ENCODE measurements at places on chromosomes 1 and 21.

- peak; percentile 75 for DNase-seq
These were observed 32.8 kb downstream of the ELK4 start for GRCh38 chr1:205598841-205599668.

DNA sequence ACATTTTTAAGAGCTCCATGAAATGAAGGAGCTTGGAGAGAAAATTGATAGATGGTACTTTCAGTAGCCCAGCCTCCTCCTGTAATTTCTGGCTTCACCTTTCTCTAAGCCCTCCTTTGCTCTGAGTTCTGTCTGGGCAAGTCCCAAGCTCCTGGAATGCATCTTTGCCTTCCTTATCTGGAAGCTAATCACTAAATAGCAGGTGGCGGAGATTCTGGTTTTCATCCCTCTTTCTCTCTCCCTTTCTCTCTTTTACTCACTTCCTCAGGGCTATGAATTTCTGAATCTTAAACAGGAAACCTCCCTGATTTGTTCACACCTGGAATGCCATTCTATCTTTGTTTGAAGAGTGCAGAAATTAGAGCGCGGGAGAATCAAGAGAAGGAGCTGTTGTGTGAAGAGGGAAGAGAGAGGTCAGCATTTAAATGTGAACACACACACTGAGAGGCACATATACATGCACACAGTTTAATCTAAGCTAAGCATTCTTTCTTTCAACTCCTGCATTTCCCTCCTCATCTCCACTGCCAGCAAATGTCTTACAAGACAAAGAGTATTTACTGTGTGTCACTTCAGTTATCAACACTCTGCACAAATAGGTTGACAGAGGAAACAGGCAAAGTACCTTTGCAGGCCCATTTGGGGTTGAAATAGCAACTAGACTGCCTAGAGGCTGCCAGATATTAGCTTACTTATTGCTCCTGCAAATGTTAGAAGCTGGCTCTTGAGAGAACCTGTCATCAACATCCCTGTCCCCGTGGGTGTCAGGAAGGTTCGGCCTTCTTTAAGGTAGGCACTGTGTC, 199.4 kb upstream of the CAMK1G start:
- no peak for DNase-seq

DNA sequence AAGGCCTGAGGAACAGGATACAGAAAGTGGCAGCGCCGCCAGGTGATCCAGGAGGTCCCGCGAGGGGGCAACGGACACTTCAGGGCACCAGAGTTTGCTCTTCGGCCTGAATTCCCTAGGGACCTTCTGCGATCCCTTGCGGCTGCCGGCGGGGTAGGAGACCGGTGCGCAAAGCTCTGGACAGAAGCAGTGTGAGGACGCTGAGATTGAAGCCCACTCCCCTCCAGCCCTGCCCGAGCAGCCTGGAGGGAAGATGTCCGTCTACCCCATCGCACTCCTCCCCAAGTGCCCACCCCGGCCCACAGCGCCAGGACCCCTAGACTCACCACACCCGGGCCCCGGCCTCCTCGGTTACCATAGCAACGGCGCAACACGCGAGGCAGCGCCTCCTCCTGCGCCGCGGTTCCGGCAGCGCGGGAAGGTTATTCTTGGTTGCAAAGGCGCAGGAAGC, at the start of gene ANKRD45:
Gene ANKRD45, minus strand, starts transcription at position 361 of the 451 bp plus-strand sequence. CDS start 10,433 bp downstream, outside the sequence.
- DNase-seq: peak; percentile 94

DNA sequence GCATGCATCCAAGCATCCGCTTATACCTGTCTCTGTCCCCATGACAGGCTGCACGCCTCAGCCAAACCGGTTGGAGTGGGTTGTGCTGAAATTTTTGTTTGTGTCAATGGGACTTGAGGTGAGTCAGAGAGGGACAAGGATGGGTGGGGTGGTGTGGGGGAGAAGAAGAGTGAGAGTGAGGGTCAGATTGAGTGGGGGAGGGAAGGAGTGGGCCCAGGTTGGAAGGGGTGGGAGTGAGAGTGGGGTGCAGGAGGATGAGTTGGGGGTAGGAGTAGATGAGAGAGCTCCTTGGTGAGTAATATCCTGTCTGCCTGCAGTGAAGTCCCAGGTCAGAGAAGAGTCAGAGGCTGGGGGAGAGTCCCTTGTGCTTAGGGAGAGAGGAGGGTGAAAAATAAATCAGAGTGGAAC, 3.3 kb upstream of the NECTIN4 start:
- DNase-seq: no peak

GRCh38 chr1:66681686-66682085, 70.6 kb upstream of the DYNLT5 start:
- no peak for DNase-seq

DNA sequence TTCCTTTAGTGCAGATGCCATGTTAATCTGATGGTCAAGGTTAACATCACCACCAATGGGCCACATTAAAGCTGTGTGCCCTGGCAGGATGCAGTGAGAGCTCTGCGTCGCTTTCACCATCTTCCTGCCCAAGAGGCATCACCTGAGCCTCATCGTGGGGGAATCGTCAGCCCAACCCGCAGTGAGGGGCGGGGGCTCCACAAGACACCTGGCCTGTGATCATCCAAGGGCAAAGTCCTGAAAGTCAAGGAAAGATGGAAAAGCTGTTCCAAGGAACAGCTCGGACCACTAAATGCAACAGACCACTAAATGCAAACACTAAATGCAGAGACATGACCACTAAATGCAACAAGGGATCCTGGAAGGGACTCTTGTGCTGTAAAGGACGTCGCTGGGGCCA, 49.9 kb downstream of the WDR4 start:
- no peak for DNase-seq

- no peak for DNase-seq
These were observed 243.1 kb downstream of the CACNA1E start for GRCh38 chr1:181726320-181727012.

DNA sequence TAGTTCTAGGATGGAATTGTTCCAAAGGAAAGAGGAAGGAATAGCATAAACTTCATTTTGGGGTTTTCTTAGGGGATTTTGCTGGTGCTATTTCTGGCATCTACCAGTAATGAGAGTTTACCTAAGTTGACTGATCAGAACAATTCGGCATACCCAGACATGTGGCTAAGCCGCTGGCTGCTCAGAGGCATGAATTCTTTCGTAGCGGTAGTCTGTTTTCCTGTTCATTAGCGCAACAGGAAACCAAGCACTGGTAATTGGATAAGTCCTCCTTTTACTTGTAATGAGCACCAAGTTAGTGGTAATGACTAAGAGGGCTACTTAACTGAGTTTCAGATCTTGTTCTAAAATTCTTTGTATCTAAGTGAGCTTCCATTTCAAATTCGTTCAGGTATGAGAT, 38.6 kb downstream of the C21orf91 start:
- no peak for DNase-seq

GRCh38 chr1:13916530-13916929, 216.5 kb downstream of the PRDM2 start:
- DNase-seq: no peak

DNA sequence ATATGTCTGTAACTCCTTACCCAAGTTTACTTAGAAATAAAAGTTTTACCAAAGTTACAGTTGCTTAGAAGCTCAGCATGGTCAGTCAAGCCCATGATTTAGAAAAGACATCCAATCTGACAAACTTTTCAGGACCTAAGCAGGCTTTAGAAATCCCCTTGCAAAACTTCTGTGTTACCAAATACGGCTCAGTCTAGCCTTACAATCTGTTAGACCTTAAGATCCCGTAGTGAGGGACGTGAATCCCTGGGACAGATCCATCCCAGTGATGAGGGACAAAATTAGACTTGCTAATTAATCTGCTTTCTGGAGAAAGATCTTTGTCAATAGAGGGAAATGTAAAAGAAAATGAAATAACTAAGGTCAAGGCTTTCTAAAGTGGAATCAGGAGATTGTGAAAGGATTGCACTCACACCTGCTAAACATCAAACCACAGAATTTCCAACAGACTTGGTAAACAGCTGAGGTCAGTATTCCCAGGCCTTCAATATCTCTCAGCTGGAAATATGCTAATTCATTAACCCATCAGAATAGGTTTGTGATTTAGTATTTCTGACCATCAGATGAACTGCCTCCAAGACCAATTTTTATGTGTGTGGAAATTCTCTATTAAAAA, 375.3 kb downstream of the DUSP10 start:
- no peak for DNase-seq

DNA sequence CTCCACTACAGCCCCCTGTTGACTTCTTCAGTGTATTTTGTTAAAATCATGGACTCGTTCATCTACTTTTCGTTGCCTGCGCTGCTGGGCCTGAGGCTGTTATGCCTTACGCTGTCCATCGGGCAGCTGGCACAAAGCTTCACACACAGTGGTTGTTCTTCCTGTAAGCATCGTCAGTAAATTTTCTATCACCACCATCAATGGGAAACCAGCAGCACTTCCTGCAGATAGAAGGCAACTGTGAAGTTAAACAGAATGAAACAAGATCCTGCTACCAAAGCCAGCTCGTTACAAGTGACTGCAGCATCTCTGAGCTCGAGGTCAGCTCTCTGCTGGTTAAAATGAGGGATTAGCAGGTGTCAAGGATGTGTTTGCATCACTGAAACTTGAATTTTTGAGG, 21.9 kb upstream of the PADI6 start:
- DNase-seq: no peak

DNA sequence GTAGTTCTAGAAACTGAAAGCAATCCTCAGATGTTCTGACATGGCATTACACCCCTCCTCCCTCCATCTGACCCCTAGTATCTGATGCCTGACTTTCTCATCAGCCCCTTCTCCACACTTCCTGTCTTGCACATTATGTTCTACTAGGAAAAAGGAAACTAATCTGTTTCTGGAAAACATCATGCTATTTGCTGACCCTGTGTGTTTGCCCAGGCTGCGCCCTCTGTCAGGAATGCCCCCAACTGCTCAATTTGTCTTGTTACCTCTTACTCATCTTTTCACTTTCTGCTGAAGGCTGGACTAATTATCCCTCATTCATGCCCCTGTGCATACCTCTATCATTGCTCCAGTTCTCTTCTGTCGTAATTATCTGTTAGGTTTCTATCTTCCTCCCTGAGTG, 37.5 kb upstream of the DAB1 start:
- DNase-seq: no peak

- DNase-seq: no peak
These were observed 40.3 kb downstream of the MORN1 start for GRCh38 chr1:2350911-2351655.

GRCh38 chr1:118481126-118481525, 296.1 kb upstream of the SPAG17 start:
- DNase-seq: no peak

- DNase-seq: no peak
These were observed 139.1 kb downstream of the SLC45A1 start for GRCh38 chr1:8456991-8457390.

GRCh38 chr1:119101563-119101962, 38.9 kb downstream of the WARS2 start:
- no peak for DNase-seq

GRCh38 chr1:205500240-205501233, 3.9 kb upstream of the CDK18 start:
- DNase-seq: no peak

DNA sequence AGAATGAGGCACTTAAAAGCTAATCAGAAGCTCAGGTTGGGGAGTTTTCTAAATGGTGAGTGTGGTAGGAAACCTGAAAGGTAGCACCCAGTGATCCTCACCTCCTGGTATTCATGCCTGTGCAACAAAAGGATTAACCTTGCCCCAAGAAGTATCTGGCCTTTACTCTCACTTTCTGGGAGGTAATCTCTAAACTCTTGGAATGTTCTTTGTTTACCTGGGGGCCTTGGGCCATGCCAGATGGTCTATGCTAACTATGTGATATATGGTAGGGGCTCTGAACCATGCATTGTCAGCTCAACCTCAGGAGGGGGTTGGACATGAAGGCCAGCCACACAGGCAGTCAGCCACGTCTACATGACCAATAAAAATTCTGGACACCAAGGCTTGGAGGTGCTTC, 24.4 kb upstream of the TRIM33 start:
- no peak for DNase-seq

- no peak for DNase-seq
These were observed 144.6 kb downstream of the CLIC6 start for GRCh38 chr21:34813266-34813894.

DNA sequence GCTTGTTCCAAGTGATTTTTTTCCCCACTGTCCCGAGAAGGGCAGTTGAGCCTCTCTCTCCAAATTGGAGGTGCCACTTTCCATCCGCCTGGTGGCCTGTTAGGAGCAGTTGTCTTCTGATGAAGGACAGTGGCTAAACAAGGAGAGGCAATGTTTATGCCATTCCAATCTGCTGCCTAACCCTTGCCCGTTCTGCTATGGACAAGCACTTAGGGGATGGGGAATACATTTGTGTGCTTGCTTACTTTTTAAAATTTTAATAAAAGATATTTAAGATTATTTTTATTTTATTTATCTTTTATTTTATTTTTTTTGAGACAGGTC, 12.0 kb downstream of the COQ8A start:
- DNase-seq: no peak

DNA sequence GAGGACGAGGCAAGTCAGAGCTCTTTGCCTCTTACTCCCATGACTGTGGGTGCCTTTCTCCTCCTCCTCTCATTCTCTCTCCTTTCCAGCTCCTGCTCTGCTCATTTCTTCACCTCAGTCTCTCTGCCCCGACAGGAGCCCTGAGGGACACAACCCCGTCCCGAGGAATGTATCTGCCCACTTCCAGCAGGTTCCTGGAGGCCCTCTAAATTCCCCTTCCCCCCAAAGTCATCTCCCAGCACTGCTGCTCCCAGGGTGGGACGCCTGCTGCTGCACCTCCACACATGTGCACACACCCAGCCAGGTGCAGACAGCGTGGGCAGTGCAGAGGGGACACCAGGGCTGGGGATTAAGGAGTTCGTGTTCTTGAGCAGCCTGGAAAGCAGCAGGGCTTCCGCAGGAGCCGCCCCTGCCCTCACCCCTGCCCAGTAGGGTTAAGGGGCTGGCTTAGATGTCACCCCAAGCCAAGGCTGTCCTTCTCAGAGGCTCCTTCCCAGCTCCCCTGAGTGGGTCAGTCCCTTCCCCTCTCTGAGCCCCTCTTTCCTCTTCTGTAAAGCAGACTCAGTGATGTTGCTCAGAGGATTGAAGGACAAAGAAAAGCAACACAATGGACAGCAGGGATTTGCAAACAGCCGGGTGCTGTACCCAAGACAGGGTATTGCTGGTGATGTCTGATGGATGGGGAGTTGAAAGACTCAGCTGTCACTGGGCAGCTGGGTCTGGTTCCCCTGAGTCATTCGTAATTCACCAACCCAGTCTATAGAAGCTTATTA, 346.0 kb downstream of the MATN1 start:
- peak; percentile 57 for DNase-seq

DNA sequence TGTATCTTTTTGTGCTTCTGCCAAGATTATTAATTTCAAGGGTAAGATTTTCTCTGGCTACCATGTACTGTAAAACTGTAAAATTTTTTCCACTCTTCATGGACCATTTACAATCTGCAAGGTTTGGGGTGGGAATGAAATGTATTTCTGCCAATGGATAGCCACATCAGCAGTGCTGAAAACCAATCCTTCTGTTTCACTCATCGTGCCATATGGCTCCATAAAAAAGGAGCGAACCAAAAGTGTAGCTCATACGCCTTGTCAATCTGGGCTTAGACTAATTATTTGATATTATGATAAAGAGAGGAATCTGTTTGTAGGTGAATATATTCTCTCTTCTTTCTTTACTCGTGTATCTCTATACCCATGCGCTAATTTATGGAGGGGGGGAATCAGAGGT, 3.0 kb upstream of the SLC44A5 start:
- DNase-seq: peak; percentile 25
